A549 treated with ZK216348 at 1 μM for 4 hours (cell line): ENCODE measurements at places on chromosomes 12 and 14. TPM values are rescaled to one million over a fixed set of nuclear protein-coding genes. Genes with fewer than 3 reads are reported as not detected.

FAM90A1 gene
- total RNA-seq, result 0.10 to 0.24 TPM (median 0.12 TPM) in 3 of 5 replicates, not detected in the others

CMAS gene
- total RNA-seq, result 36.0 to 49.8 TPM (median 44.6 TPM) in 5 replicates

SYT1 gene
- total RNA-seq, result 4.5 to 8.4 TPM (median 6.2 TPM) in 5 replicates

RILPL1 gene
- total RNA-seq, result 7.4 to 15.6 TPM (median 14.1 TPM) in 5 replicates

FIGNL2 gene
- 0.14 to 0.36 TPM (median 0.34 TPM) in 5 replicates for total RNA-seq

CLECL1 gene
- total RNA-seq, result not detected in 5 replicates

CLEC4D gene
- total RNA-seq, result not detected in 5 replicates

DHRS1 gene
- total RNA-seq, result 9.5 to 15.2 TPM (median 13.7 TPM) in 5 replicates

KCNA1 gene
- not detected in 5 replicates for total RNA-seq

CFAP251 gene
- total RNA-seq, result 0.88 to 2.6 TPM (median 1.5 TPM) in 5 replicates

SLC17A8 gene
- 0.06 TPM in 1 of 5 replicates, not detected in the others for total RNA-seq

RND1 gene
- total RNA-seq, result 7.4 to 10.7 TPM (median 8.7 TPM) in 5 replicates

NCAPD2 gene
- total RNA-seq, result 52.1 to 69.4 TPM (median 63.1 TPM) in 5 replicates

ZNF10 gene
- 1.1 to 3.4 TPM (median 1.6 TPM) in 5 replicates for total RNA-seq

NR1H4 gene
- 0.09 TPM in 1 of 5 replicates, not detected in the others for total RNA-seq

RNFT2 gene
- total RNA-seq, result 1.2 to 3.3 TPM (median 2.8 TPM) in 5 replicates

BCAT1 gene
- 9.1 to 12.2 TPM (median 10.3 TPM) in 5 replicates for total RNA-seq

SNRNP35 gene
- total RNA-seq, result 18.8 to 23.1 TPM (median 21.0 TPM) in 5 replicates

GMPR2 gene
- 53.6 to 67.0 TPM (median 57.2 TPM) in 5 replicates for total RNA-seq

GNB3 gene
- total RNA-seq, result 2.1 to 2.7 TPM (median 2.3 TPM) in 5 replicates

CAPRIN2 gene
- total RNA-seq, result 18.3 to 34.3 TPM (median 28.9 TPM) in 5 replicates

WSCD2 gene
- not detected in 5 replicates for total RNA-seq

KRT74 gene
- not detected in 5 replicates for total RNA-seq

TAS2R42 gene
- not detected in 5 replicates for total RNA-seq

CLEC1B gene
- not detected in 5 replicates for total RNA-seq

PDE3A gene
- 1.8 to 4.4 TPM (median 3.5 TPM) in 5 replicates for total RNA-seq

MYO1H gene
- not detected in 5 replicates for total RNA-seq

CKB gene
- total RNA-seq, result 65.1 to 115 TPM (median 109 TPM) in 5 replicates

CHFR gene
- total RNA-seq, result 19.9 to 26.7 TPM (median 21.7 TPM) in 5 replicates
